ENCODE measurements at places on chromosomes 7 and 10.

GRCh38 chr7:150876817-150877526, 24.7 kb downstream of the AOC1 start:
- DNase-seq = peak; percentile 25

- DNase-seq = no peak
Measured at GRCh38 chr10:113002449-113002777, 52.4 kb downstream of the TCF7L2 start.

GRCh38 chr7:137916564-137916963, 69.8 kb upstream of the DGKI start:
- no peak for DNase-seq

GRCh38 chr7:38744746-38745145, 113.6 kb upstream of the AMPH start:
- DNase-seq = no peak

DNA sequence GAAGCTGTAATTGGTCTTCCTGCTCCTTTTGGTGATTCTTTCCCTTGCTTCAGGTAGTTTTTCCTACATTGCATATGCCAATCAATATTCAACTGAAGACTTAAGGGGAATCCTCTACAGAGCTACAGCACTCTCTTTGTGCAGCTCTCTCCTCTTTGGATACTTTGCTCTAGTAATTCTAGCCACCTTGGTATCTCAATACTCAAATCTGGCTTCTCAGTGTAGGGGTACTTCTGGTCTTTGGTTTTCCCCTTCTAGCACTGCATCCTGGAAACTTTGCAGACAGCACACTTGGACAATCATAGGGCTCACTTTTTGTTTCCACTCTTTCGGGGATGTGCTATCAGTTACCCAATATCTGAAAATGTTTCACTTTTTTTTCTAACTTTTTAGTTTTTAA, 9.9 kb downstream of the PHTF2 start:
- DNase-seq = no peak

DNA sequence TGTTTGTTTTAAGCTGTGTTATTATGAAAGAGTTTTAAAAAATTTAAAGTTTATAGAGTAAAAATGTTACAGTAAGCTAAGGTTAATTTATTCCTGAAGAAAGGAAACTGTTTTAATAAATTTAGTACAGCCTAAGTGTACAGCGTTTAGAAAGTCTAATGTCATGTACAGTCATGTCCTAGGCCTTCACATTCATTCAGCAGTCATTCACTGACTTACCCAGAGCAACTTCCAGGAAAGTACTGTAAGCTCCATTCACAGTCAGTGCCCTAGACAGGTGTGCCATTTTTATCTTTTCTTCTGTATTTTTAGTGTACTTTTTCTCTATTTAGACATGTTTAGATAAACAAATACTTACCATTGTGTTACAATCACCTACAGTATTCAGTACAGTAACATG, 126.8 kb downstream of the TPK1 start:
- no peak for DNase-seq

- no peak for DNase-seq
Measured at GRCh38 chr7:55244006-55244745, 121.0 kb upstream of the LANCL2 start.

- DNase-seq = no peak
Measured at GRCh38 chr7:147584771-147585193, 1005.8 kb upstream of the C7orf33 start.

DNA sequence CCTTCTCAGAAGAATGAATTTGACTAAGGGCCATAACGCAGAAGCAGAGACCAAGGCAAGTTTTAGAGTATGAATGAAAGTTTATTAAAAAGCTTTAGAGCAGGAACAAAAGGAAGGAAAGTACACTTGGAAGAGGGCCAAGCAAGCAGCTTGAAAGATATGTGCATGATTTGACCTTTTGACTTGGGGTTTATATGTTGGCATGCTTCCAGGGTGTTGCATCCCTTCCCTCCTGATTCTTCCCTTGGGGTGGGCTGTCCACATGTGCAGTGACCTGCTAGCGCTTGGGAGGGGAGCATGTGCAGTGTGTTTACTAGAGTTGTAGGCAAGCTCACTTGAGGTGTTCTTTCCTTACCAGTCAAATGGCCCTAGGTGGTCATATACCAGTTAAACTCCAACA, 37.9 kb upstream of the LRRN3 start:
- no peak for DNase-seq

- no peak for DNase-seq
Measured at GRCh38 chr10:16933783-16934182, 116.6 kb upstream of the RSU1 start.

GRCh38 chr7:26686448-26686981, 177.9 kb downstream of the SKAP2 start:
- DNase-seq = no peak

Measured in stimulated activated CD4-positive, alpha-beta T cell treated with anti-CD3 and anti-CD28 coated beads, TNF-alpha, amount 100 ng/mL, for 48 hours (primary cell).